Foreskin keratinocyte (primary cell): ENCODE measurements at places on chromosomes 12 and 14. TPM values are rescaled to one million over a fixed set of nuclear protein-coding genes. Genes with fewer than 3 reads are reported as not detected.

Gene FLRT2
- total RNA-seq: 52.5 and 111 TPM in 2 replicates

GRCh38 chr14:71725922-71726579 is 206.2 kb upstream of the RGS6 start:
- no peak for DNase-seq

Gene LYZ
- not detected in 2 replicates for total RNA-seq

DNA sequence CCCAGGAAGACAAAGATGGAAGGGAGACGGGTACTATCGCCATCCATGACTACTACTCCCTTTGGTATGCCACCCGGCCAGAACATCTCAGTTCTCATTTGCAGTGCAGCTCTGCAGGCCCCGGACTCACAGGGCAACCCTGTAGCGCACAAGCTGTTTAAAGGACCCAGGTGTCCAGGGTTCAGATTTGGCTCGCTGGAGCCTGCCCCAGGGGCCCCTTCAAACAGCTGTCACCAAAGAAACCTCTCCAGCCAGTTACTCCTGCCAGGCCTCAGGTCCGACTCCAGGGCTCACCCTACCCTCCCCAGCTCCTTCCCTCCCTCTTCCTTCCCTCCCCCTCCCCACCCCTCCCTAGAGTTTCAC is 5.5 kb upstream of the CHD4 start:
- DNase-seq: no peak

- no peak for DNase-seq
These were observed 235.2 kb upstream of the CRY1 start for GRCh38 chr12:107328442-107329133.

DNA sequence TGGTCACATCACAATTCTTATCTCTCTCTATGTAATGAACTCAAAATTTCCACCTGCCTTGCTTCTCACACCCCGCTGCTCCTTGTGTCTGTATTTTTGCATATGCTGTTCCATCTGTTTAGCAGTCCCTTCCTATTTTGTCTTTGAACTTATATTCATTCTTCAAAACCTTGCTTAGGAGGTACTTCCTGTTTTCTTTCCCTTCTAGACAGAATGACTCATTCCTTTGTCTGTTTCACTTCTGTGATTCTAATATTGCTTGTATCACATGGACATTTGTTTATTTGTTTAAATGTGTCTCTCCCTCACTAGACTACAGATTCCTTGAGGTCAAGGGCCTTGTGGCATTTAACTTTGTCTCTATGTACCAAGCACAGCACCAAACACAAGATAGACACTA is 424.2 kb downstream of the ETNK1 start:
- peak; percentile 7 for DNase-seq

- no peak for DNase-seq
These were observed 123.1 kb upstream of the KRR1 start for GRCh38 chr12:75634244-75635222.

GRCh38 chr12:106074706-106075392 is 63.9 kb downstream of the NUAK1 start:
- no peak for DNase-seq

Gene C14orf39
- not detected in 2 replicates for total RNA-seq

GRCh38 chr14:45811155-45811554 is 558.2 kb upstream of the MIS18BP1 start:
- DNase-seq: no peak

Gene CFL2
- total RNA-seq: 28.5 and 38.2 TPM in 2 replicates

Gene ESR2
- 0.04 and 0.10 TPM in 2 replicates for total RNA-seq

DNA sequence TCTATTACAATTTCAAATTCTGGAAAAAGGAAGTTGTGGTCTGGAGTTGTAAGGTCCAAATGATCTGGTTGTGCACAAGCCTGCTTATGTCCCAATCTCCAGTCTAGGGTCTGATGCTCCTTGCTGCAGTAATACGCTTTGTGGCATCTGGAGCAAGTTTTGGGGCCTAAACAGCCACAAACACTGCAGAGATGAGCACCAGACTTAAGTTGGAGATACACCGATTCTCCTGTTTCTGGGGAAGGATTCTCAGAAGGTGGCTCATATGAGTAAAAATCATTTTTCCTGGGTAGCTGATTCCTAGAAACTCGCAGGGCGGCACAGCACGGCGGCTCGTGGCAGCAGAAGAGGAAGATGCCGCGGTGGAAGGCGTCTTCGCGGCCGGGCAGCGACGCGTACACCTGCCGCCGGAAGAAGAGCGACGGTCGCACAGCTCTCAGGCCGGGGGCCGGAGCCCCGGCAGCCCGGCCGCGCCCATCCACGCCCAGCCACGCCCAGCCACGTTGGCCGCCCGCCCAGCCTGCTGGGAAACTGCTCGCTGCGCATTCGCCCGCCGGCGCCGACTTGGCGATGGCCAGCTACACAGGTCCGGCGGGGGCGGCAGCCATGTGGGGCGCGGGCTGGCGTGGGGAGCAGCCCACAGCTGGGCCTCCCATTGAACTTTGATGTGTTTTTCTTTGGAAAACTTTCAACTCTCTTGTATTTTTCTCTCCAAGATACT is 129.0 kb downstream of the ASCL4 start:
- no peak for DNase-seq

Gene RAB3IP
- 14.4 and 15.4 TPM in 2 replicates for total RNA-seq

Gene CRIP2
- total RNA-seq: 2.2 TPM in 2 replicates

Gene ENDOU
- total RNA-seq: 0.28 and 0.34 TPM in 2 replicates
